Cardiac muscle cell (in vitro differentiated cells and primary cell): ENCODE measurements at places on chromosomes 13 and 19. TPM values are rescaled to one million over a fixed set of nuclear protein-coding genes. Genes with fewer than 3 reads are reported as not detected.

Gene B3GNT8
- 4.9 and 6.8 TPM in 2 replicates for total RNA-seq

Gene DAND5
- 0.67 TPM in 1 of 2 replicates, not detected in the other for total RNA-seq

Gene ITM2B
- 123 and 135 TPM in 2 replicates for total RNA-seq

Gene HSPB6
- total RNA-seq = 0.51 and 2.5 TPM in 2 replicates

GRCh38 chr13:59991395-59991794 is 172.3 kb downstream of the DIAPH3 start:
- DNase-seq = no peak
- no peaks in the 10 kb centered on the region for H3K36me3 ChIP-seq
- H3K4me1 ChIP-seq = no peaks in the 10 kb centered on the region

- DNase-seq = no peak
- no peaks in the 10 kb centered on the region for H3K27me3 ChIP-seq
- no peak overlapping the region for H3K4me3 ChIP-seq
- no peaks in the 10 kb centered on the region for H3K4me1 ChIP-seq
These were observed 3.9 kb upstream of the IL12RB1 start for GRCh38 chr19:18090545-18091216.

GRCh38 chr13:103033999-103034398 is 32.2 kb downstream of the SLC10A2 start:
- no peak overlapping the region for H3K27ac ChIP-seq
- no peaks in the 10 kb centered on the region for H3K27me3 ChIP-seq
- no peak overlapping the region for H3K4me3 ChIP-seq
- no peaks in the 10 kb centered on the region for H3K4me1 ChIP-seq
- DNase-seq = no peak
- no peaks in the 10 kb centered on the region for H3K36me3 ChIP-seq

DNA sequence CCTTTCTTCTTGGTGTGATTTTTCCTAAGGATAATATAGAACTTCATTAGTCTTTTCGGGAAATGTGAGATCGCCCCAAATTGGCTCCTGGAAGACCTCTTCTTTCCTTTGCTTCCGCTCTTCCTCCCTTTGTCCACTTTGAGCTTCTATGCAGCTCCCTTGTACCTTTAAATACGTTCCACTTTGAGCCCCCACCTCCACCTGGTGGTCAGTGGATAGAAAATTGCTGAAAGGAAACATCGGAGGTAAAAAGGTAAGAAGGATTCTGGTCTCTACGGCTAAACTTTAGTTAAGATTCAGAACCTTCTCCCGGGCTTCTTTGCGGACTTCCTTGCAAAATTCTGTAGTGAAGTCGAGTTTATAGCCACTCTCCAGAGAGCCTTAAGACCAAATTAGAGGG is 55.0 kb upstream of the TM9SF2 start:
- H3K27ac ChIP-seq = no peak overlapping the region
- DNase-seq = no peak
- no peak overlapping the region for H3K4me3 ChIP-seq
- no peaks in the 10 kb centered on the region for H3K36me3 ChIP-seq
- H3K27me3 ChIP-seq = no peaks in the 10 kb centered on the region

DNA sequence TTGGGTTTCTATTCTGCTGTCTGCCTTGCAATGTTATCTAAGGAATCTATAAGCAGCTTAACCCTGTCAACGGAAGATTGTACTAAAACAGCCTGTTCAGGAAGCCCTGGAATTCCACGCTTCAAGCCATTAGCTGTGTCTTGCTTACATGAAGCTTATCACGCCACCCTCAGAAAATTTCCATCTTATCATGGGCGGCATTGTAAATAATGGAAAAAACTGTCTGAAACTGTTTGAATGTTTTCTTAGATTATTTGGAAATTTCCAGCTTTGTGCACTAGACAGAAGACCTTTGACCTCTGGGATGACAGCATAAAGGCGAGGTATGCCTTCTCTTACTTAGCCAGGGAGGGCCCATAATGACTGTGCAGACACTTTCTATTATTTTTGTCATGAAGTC is 319.7 kb downstream of the KCNRG start:
- H3K36me3 ChIP-seq = no peaks in the 10 kb centered on the region
- DNase-seq = peak; percentile 50
- H3K4me1 ChIP-seq = peaks cover 8% of the 10 kb centered on the region
- H3K27me3 ChIP-seq = no peaks in the 10 kb centered on the region
